ENCODE measurements at places on chromosomes 3 and 15.

DNA sequence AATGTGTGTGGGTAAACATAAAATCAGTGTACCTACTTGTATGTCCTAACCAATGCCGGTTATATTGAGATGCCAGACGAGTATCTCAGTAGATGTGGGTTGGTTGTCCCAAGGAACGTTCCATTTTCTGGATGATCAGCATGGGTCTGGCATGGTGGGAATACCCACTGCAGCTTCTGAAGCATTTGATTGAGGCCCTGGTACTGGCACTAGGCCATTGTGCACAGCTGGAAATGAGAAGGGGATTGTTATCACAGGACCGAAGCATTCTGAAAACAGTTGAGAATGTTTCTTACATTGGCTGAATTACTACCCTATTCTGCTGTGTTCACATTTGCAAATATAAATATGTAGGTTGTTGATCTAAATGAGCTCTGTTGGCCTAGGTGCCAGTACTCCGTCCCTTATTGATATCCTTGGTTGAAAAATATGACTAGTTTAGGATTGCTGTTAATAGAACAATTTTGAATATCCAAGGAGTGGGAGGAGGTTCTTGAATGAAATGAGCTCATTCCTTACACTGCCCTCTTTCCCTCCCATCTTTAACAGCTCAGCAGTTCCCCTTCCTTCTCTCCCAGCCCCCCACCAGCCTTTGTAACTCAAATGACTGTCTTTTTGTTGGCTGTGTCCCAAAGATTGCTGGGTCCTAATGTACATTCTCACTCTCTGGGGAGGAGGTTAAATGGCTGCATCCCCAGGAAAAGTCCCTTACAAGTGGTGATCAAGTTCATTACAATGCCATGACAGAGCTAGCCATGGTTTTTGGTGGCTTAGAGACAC lies 293.3 kb upstream of the TPM1 start:
- no peak for DNase-seq

DNA sequence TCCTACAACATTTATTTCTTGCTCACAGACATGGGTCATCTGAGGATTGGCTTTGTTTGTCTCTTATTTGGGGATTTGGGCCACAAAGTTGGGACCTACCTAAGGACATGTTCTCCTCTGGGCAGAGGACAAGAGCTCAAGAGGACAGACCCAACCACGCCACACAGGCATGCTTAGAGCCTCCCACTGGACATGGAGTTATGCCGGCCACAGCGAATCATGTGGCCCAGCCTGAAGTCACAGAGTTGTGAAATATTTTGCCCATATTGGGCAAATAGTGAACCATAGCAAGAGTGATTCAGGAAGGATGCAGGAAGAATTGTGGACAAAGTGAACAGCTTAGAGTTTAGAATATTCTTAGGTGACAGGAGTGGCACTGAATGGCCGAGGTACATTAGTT lies 9.9 kb downstream of the TRAK1 start:
- peak; percentile 71 for DNase-seq

GRCh38 chr15:70023064-70023768 lies 74.5 kb downstream of the TLE3 start:
- peak; percentile 40 for DNase-seq

DNA sequence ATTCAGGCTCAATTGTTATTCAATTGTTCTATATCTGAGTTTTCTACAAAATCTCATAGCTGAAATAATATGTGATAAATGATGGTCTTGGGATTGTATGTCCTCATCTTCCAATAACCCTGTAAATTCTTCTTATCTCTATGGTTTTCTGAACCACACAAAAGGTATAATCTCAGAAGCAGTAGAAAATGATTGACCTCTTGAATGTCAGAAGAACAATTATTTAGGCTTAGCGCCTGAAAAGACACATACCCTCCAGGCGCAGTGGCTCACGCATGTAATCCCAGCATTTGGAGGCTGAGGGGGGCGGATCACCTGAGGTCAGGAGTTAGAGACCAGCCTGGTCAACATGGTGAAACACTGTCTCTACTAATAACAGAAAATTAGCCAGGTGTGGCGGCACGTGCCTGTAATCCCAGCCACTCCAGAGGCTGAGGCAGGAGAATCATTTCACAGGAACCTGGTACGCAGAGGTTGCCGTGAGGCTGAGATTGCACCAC lies 288.0 kb upstream of the TBC1D5 start:
- no peak for DNase-seq

GRCh38 chr15:77430652-77431051 lies 10.0 kb downstream of the HMG20A start:
- no peak for DNase-seq

DNA sequence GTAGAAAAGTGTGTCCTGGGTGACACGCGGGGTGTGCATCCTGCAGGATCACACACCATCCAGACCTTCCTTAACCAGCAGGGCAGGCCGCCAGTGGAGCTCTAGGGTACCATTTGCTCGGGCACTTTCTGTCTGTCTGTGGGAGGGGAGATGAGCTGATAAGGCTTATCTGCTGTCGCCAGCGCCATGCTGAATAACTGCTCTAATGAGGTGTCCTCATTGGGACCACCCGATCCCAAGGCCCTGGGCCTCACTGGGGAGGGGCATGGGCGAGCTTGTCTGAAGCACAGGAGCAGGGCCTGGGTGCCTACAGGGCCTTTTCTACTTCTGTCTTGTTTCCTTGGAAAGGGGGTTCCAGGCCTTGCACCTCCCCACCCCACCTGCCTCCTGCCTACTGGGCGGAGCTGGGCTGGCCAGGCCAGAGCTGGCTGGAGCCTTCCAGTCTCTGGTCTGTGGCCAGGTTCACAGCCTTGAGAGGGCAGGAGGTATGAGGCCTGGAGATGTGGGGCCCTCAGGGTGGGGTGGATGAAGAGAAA lies 2.5 kb upstream of the GATA2 start:
- no peak for DNase-seq

DNA sequence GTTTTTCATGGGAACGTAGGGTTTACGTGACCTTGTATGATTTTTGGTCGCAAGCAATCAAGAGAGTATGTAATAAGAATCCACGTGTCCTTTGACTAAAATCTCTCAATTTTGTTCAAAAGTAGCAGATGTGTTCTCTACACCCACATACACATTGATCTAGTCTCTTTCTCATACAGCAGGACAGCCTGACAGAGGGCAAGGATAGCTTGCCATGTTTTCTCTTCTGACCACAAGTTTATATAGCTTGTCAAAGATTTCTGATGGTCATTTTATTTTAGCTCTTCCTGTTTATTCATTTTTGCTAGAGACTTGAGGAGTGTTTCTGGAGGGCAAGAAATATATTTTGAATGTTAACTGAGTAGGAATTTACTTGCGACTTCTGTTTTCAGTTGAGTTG lies 570.2 kb upstream of the ALCAM start:
- no peak for DNase-seq

- no peak for DNase-seq
Measured at GRCh38 chr3:330494-331115, 134.0 kb downstream of the CHL1 start.

DNA sequence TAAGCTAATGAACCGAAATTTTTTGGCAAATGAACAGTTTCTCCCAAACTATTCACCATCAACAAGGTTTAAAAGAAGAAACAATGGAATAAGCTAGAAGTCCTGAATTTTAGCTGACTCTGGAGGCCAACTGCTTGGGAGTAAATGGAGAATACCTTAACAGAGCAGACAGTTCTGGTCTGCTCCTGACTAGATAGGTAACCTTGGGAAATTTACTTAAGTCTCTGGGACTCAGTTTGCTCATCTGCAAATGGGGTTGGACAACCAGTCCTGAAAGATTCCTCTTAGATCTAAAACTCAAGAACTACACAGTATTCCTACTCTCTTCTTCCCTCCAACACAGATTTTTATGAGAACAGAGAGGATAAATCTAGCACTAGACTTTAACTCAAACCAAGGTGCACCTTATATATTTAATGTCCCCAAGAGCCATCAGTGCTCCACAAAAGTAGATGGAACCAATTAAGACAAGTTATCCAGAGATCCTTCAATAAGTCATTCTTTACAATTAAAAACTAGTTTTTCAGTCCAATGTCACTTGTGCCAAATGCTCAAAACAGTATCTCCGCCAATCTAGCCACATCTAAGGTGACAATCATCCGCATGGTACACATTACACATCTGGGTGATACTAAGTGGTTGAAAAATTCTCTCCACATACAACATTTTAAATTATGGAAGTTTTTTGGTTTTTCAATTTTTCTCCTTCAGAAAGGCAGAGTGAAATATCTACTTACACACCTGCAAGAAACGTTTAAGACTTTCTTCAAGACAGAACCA lies 1.5 kb downstream of the RHOA start:
- DNase-seq, result no peak

- DNase-seq, result peak; percentile 38
Measured at GRCh38 chr3:195197765-195198425, 73.1 kb downstream of the XXYLT1 start.

GRCh38 chr3:4776980-4777581 lies 202.2 kb upstream of the BHLHE40 start:
- no peak for DNase-seq

DNA sequence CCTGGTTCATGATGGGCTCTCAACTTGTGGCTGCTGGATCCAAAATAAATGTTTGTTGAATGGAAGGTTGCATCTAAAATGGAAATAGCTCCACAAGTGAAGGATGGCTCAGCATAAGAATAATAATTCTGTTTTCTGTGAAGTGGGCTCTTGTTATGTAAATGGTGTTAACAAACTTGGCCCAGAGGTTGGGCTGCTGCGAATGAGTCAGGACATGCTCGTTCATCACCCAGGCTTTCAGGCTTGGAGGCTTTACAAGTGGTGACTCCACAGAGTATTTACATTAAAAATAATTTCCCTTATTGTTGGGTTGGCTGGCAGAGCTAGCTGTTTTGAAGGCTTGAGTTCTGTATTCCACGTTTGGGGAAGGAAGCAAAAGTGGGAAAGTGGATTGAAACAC lies 60.5 kb downstream of the ITGB5 start:
- no peak for DNase-seq

DNA sequence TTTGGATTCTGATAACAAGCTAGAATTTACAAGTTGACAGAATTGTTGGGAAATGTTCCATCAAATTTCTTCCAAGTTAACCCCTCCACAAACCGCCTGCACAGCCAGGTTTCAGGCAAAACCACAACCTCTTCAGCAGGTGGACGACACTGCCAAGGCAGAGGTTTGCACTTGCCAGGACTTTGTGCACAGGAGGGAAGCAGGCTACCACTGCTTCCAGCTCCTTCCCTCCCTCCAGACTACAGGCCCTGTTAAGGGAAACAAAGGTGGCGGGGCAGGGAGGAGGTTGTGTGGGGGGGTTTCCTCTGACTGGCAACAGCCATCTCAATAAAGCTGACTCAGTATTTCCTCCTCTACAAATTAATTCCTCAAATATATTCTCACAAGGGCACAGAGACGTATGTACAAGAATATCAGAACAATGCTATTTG lies 42.2 kb downstream of the TBC1D2B start:
- peak; percentile 19 for DNase-seq

All from AML-193 (cell line).